IgD-negative memory B cell (primary cell): ENCODE measurements at places on chromosomes 5 and 9. TPM values are rescaled to one million over a fixed set of nuclear protein-coding genes. Genes with fewer than 3 reads are reported as not detected.

PHF24 gene
- polyA plus RNA-seq, result 0.06 TPM

CCL21 gene
- not detected for polyA plus RNA-seq

RNF183 gene
- not detected for polyA plus RNA-seq

PSD2 gene
- not detected for polyA plus RNA-seq

FOXD4L4 gene
- not detected for polyA plus RNA-seq

RFESD gene
- polyA plus RNA-seq, result 4.1 TPM

HTR4 gene
- not detected for polyA plus RNA-seq

SLC6A7 gene
- not detected for polyA plus RNA-seq

DMGDH gene
- 0.70 TPM for polyA plus RNA-seq

TRPM6 gene
- not detected for polyA plus RNA-seq

ZNF300 gene
- 1.0 TPM for polyA plus RNA-seq

ECSCR gene
- polyA plus RNA-seq, result not detected

NIPAL4 gene
- 2.2 TPM for polyA plus RNA-seq

PCDHA13 gene
- polyA plus RNA-seq, result not detected

KCTD16 gene
- polyA plus RNA-seq, result not detected

BARHL1 gene
- not detected for polyA plus RNA-seq

SHISAL2B gene
- polyA plus RNA-seq, result not detected

RASGEF1C gene
- polyA plus RNA-seq, result not detected

CRB2 gene
- polyA plus RNA-seq, result not detected

CCDC192 gene
- polyA plus RNA-seq, result not detected
